ENCODE measurements at places on chromosomes 16 and 17.

DNA sequence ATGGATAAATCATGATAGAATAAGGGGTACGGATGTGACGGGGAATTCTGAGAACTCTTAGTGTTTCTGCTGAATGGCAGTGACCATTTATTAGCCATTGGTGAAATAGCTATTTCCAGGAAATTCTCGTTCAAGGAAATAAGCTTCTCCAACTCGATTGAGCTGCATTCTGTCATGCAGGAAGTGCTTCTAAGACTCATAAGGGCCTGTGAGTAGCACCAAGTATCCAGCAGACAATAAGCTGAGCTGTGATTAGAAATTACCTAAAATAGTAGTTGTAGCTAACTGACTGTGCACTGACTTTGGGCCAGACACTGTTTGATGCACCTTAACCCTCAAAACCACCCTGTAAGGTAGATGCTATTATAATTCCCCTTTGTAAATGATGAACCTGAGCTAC, 107.8 kb upstream of the IRX5 start:
- DNase-seq: no peak

- no peak for DNase-seq
Observed at GRCh38 chr16:16131659-16132058, 91.6 kb downstream of the ABCC6 start.

GRCh38 chr16:57036315-57036714, 47.0 kb downstream of the NLRC5 start:
- DNase-seq: no peak

- DNase-seq: no peak
Observed at GRCh38 chr17:51933647-51934046, 224.9 kb downstream of the CA10 start.

DNA sequence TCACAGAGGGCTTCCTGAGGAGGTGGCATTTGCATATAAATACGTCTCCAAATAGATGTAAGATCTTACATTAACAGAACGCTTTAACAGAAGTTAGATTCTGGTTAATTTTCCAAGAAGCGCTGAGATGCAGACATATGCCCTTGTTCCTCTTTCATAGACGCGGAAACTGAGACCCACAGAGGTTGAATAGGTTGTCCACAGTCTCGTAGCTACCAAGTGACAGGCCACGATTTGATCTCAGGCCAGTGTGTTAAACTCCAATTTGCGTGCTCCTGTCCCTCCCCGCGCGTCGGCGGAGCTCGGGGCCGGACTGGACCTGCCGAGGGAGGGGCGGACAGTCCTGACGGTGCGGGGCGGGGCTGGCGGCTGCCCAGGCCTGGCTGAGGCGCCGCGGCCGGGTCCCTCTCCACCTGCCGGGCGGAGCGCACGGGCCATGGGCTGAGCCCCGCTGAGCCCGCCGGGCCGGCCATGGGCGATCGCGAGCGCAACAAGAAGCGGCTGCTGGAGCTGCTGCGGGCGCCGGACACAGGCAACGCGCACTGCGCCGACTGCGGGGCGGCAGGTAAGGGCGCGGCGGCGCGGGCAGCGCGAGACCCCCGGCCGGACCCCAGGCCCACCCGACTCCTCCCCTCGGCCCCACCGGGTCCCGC, at the start of gene ADAP2:
TSS of gene ADAP2 (plus strand) at position 402 of the 653 bp plus-strand sequence. CDS start at position 472, 70 bp downstream.
- peak; percentile 52 for DNase-seq

DNA sequence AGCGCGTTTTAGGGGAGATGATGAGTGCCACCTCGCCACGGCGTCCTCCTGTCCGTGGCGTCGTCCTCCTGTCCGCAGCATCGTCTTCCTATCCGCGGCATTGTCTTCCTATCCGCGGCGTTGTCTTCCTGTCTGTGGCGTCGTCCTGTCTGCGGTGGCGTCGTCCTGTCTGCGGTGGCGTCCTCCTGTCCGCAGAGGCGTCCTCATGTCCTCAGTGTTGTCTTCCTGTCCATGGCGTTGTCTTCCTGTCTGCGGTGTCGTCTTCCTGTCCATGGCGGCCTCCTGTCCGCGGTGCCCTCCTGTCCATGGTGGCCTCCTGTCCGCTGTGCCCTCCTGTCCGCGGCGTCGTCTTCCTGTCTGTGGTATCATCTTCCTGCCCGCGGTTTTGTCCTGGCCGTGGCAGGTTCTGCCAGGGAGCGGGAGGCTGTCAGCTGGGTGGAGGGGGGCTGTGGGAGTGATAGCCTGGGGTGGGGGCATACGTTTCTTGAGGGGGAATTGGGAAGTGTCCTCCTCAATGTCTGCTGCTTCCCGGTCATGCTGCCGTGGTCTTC, 30.9 kb downstream of the TBCD start:
- DNase-seq: peak; percentile 34

DNA sequence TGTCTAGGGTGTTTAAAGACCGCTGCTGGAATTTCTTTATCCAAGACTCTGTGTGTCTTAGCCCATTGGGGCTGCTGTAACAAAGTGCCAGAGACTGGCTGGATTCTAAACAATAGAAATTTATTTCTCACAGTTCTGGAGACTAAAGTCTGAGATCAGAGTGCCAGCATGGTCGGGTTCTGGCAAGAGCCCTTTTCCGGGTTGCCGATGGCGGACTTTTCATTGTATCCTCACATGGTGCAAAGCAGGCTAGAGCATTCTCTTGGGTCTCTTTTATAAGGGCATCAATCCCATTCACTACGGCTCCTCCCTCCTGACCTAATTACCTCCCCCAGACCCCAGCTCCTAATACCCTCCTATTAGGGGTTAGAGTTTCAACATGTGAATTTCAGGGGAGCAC, 9.5 kb downstream of the NLRC5 start:
- no peak for DNase-seq

- DNase-seq: no peak
Observed at GRCh38 chr16:7443648-7444365, 111.2 kb downstream of the RBFOX1 start.

- no peak for DNase-seq
Observed at GRCh38 chr16:50315346-50315997, 49.1 kb downstream of the ADCY7 start.

- no peak for DNase-seq
Observed at GRCh38 chr17:41906465-41907184, 12.1 kb downstream of the ACLY start.

GRCh38 chr17:65918916-65919315, 273.0 kb downstream of the CEP112 start:
- no peak for DNase-seq

- no peak for DNase-seq
Observed at GRCh38 chr16:75238853-75239541, 12.4 kb downstream of the BCAR1 start.

DNA sequence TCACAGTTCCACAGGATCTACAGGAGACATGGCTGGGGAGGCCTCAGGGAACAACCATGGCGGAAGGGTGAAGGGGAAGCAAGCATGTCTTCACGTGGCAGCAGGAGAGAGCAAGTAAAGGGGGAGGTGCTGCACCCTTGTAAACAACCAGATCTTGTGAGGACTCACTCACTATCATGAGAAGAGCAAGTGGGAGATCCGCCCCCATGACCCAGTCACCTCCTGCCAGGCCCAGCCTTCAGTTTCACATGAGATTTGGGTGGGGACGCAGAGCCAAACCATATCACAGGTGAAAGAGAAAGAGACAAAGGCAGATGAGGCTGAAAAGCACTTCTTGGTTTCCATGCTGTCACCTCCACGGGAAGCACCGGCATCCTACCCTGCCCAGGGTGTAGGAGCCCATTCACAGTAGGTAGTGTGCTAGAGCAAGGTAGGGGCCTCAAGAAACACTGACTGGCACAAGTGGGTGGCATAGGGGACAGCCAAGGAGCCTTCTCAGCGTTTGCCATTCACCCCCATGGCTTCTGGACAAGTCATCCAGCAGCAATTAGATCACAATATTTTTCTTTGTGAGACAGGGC, 6.6 kb downstream of the NARF start:
- no peak for DNase-seq

DNA sequence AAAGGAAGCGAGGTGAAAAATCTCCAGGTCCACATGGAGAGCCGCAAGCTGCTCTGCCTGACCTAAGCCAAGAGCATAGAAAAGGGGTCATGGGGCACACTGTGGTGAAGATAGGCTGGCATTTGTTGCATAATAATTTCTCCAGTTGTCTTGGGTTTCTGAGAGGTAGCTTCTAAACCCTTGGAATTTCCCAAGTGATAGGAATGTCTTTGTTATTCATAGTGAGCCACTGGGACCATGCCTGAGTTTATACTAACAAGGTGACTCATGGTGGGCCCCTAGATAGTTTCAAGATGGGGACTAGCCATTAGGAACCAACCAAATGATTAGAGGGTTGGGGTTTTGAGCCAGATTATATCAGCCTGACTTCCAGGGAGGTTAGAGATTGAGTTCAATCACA, 25.6 kb downstream of the SOST start:
- no peak for DNase-seq

GRCh38 chr17:73541111-73541510, 103.1 kb downstream of the SDK2 start:
- DNase-seq: no peak

- DNase-seq: no peak
Observed at GRCh38 chr17:3501344-3501743, 25.5 kb downstream of the ASPA start.

GRCh38 chr16:4241928-4242283, at the start of gene SRL:
TSS of gene SRL (minus strand) at chr16:4242080. CDS start at chr16:4242067, 13 bp downstream.
- no peak for DNase-seq

- DNase-seq: peak; percentile 74
Observed at GRCh38 chr16:50665128-50665878, 15.8 kb downstream of the SNX20 start.

GRCh38 chr17:19002805-19003542, 1.6 kb downstream of the FAM83G start:
- DNase-seq: no peak

DNA sequence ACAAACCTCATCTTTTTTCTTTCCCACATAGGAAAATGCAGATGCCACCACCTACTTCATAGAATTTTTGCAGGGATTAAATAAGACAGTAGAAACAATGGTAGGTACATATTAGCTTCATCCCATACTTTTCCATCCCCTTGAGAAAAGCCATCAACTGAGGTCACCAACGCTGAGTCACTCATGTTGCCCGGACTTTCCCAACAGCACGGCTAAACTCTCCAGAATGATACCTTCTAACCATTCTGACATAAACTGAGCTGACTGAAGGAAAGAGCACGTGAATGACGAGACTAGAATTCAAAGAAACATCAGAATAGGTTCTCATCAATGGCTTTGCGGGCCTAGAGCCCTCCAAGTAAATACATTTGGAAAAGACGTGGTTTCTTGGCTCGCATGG, 146.0 kb upstream of the RCVRN start:
- DNase-seq: no peak

- DNase-seq: no peak
Observed at GRCh38 chr16:17802571-17802970, 331.8 kb upstream of the XYLT1 start.

GRCh38 chr16:50166511-50167500, 13.7 kb downstream of the TENT4B start:
- DNase-seq: no peak

GRCh38 chr16:15572329-15573001, 70.5 kb downstream of the MARF1 start:
- no peak for DNase-seq

DNA sequence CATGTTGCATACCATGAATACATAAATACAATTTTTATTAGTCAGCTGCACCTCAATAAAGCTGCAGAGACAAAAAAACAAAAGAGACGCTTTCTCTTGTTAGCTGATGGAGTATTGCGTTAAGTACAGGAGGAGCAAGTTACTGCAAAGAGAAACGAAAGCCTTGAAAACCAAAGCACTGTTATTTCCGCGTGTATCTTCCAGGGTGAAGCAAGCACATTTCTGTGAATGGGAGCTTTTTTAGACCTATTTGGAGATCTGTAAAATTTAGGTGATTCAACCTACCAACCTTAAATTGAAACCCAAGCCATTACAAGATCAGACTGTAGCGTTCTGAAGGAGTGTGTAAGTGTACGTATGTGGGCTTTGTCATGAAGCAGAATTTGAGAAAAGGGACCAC, 390.4 kb downstream of the SOX9 start:
- DNase-seq: no peak

DNA sequence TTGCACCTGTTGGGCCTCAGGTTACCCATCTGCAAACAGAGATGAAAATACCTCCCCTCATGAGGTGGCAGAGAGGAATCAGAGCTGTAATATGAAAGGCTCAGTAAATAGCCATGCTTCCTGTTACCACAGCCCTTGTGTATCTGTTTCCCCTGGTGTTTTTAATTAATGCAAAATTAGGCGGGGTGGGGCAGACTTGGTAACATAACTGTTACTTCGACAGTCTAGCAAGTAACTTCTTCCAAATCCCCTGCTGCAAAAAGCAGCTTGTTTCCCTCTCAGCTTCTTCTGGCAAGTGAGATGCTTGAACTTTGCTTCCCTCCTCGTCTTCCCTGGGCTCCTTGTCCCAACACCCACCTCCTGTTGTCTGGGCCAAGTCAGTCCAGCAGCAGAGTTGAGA, 381.5 kb downstream of the CPPED1 start:
- DNase-seq: no peak

DNA sequence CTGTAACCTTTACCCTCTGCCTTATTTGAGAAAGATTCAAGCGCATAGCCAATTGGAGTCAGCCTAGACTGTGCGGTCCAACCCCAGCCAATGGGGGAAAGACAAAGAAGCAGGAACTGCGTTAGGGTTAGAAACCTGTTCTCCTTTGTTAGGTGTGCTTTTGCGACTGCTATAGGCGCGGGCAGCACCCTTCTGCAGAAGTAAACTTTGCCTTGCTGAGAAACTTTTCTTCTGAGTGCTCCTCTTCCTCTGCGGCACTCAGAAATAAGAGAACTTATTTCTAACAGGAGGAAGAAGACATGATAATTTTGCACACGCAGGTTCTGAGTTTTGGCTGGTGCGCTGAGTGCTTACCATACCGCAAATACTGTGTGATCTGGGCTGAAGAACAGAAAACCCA, 9.0 kb downstream of the TXNL4B start:
- no peak for DNase-seq

GRCh38 chr16:69513180-69513966, 52.4 kb upstream of the NFAT5 start:
- DNase-seq: no peak

GRCh38 chr17:1873418-1873817, 43.6 kb downstream of the RPA1 start:
- no peak for DNase-seq

- no peak for DNase-seq
Observed at GRCh38 chr16:60107871-60108270, 1373.8 kb upstream of the GOT2 start.

GRCh38 chr16:24538756-24539294, 541 bp upstream of the RBBP6 start:
- DNase-seq: no peak
